Astrocyte (in vitro differentiated cells and primary cell): ENCODE measurements at places on chromosomes 1 and 21.

DNA sequence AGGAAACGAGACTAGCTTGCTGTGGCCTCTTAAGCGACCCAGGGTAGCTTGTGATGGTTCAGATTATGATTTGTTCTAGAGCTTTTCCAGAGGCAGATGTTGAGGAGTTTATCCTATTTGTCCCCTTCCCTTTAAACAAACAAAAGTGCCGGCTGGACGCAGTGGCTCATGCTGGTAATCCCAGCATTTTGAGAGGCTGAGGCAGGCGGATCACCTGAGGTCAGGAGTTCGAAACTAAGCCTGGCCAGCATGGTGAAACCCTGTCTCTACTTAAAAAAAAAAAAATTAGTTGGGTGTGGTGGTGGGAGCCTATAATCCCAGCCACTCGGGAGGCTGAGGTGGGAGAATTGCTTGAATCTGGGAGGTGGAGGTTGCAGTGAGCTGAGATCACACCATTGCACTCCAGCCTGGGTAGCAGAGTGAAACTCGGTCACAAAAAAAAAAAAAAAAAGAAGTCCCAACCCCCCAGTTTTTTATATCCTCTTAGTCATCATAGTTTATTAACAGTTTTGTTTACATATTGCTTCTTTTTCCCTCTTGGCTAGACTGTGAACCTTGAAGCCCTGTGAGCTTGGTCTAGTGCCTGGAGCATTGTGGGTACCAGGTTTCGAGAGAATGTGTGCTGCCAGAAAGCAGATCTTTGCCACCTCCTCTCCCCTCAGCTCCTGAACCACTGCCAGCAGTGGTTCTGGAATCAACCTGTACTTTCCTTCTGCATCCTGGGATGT, 29.8 kb downstream of the MAPKAPK2 start:
- DNase-seq = peak; percentile 45
- H3K36me3 ChIP-seq = no peaks in the 10 kb centered on the region
- no peak overlapping the region for H3K27ac ChIP-seq

- no peak for DNase-seq
- H3K27ac ChIP-seq = no peak overlapping the region
- no peak overlapping the region for H3K4me3 ChIP-seq
- peaks cover 36% of the 10 kb centered on the region for H3K4me1 ChIP-seq
- H3K27me3 ChIP-seq = no peaks in the 10 kb centered on the region
- H3K36me3 ChIP-seq = peaks cover 11% of the 10 kb centered on the region
Observed at GRCh38 chr1:1355416-1355815, 2.9 kb downstream of the MXRA8 start.

- no peak overlapping the region for H3K4me3 ChIP-seq
- no peak overlapping the region for H3K27ac ChIP-seq
- H3K27me3 ChIP-seq = peaks cover 39% of the 10 kb centered on the region
- H3K36me3 ChIP-seq = no peaks in the 10 kb centered on the region
Observed at GRCh38 chr1:11342621-11343032, 69.6 kb downstream of the UBIAD1 start.

- no peak overlapping the region for H3K4me3 ChIP-seq
- no peak overlapping the region for H3K27ac ChIP-seq
- no peak for DNase-seq
Observed at GRCh38 chr1:81073580-81073979, 727.2 kb upstream of the ADGRL2 start.

DNA sequence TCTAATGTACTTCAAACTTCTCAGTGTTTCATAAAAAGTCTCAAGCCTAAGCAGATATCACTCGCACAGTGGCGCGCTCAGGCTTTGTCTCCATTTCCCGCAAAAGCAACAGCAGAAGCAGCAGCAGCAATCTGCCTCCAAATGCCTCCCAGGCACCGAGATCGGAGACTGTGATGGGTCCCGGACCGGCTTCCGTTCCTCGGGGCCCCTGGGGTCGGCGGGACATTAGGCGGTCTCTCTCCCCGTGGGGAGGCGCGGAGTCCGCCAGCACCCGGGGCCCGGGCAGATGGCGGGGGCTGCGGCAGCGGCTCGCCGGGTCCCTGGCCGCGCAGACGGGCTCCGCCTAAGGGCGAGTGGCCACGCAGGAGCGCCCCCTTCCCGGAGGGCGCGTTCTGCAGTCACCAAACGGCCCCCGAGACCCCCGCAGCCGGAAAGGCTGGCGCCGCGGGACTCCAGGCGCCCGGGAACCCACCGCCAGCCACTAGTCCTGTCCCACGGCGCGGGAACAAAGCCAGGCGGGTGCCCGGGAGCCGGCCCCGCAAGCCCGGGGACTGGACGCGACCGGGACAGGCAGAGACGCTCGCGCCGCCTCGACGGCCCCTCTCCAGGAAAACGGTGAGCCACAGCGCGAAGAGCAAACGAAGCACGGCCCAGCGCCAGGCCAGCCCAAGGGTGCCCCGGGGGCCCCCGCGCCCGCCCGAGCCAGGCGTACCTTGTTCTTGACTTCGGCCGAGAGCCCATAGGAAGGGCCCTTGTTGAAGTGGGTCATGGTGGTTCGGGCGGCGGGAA, 590 bp downstream of the CNN3 start:
- H3K36me3 ChIP-seq = peaks cover 3% of the 10 kb centered on the region
- no peak for DNase-seq
- peak overlapping the region; percentile 100 for H3K4me3 ChIP-seq

DNA sequence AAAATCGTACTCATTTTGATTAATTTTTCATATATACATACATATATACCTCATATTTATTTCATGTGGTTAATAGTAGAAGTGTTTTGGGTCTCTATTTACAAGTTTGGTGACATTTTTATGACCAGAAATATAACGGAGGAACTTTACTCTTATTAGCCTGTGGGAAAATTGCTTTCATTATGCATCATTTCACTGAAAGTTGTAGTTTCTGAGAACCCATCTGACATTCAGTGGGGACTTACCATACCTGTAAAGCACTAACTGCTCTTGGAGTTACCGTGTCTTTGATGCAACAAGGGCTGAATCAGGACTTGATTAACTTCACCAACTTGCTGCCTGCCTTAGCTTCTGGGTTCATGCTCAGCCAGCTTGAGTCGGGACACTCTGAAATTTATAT, 49.9 kb upstream of the ITPKB start:
- no peak for DNase-seq
- H3K4me1 ChIP-seq = peaks cover 4% of the 10 kb centered on the region

DNA sequence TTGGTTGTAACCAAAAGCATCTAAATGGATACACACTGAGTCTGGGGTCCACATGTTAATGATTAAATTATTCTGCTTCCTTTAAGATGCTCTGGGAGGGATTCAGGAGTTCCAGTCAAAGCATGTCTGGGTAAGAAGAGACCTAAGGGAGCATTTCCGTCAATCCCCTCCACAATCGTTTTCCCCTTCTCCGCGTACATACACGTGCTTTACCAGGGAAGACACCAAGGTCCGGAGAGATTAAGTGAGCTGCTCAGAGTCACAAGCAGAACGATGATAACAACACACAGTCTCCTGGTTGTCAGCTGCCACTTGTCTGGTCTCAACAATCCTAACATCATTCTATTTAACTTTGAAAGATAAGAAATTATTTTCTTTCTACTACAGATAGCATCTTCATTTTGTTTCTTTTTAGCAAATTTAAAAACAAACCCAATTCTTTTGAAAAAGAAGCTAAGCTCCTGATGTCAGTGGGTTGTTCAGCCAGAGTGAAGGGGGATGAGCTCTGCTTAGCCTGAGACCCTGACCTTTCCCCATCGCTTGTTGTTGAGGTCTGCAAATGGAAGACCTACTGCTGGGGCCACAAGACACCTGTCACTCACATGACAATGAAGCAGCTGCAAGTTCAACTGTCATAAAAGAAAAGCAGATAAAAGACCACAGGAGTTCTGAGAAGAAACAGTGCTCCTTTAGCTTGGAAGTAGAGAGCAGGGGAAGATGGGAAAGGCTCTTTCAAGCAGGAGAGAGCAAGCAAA, 4.5 kb downstream of the PAFAH2 start:
- H3K4me3 ChIP-seq = no peak overlapping the region
- no peak for DNase-seq
- H3K27me3 ChIP-seq = no peaks in the 10 kb centered on the region
- H3K4me1 ChIP-seq = peaks cover 16% of the 10 kb centered on the region
- no peak overlapping the region for H3K27ac ChIP-seq

DNA sequence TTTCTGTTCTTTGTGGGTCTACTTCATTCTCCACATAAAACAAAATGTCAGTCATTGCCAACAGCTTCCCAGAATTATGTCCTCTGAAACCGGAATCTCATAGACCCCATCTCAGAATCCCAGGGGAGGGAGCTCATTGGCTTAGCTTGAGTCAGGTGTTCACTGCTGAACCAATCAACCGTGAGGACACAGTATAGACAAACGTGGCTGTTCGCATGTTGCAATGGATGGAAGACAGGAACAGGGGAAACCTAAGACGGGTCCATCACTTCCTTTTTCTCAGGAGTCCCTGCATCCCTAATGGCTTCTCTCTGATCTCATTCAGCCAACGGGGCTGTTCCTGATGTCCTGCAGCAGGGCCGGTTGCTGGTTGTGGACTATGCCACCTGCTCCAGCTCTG, 9.1 kb downstream of the CELA2A start:
- H3K4me1 ChIP-seq = no peaks in the 10 kb centered on the region
- H3K27me3 ChIP-seq = no peaks in the 10 kb centered on the region
- H3K4me3 ChIP-seq = no peak overlapping the region

DNA sequence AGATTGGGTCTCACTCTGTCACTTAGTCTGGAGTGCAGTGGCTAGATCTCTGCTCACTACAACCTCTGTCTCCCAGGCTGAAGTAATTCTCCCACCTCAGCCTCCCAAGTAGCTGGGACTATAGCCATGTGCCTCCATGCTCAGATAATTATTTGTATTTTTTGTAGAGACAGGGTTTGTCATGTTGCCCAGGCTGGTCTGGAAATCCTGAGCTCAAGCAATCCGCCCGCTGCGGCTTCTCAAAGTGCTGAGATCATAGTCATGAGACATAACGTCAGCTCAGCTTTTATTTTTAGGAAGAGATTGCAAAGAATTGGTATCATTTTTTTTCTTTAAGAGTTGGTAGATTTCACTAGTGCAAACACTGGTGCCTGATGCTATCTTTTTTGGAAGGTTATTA, 244.9 kb downstream of the DSCAM start:
- H3K36me3 ChIP-seq = no peaks in the 10 kb centered on the region
- DNase-seq = no peak
- H3K27ac ChIP-seq = no peak overlapping the region
- H3K4me3 ChIP-seq = no peak overlapping the region
- H3K4me1 ChIP-seq = no peaks in the 10 kb centered on the region
- no peaks in the 10 kb centered on the region for H3K27me3 ChIP-seq

GRCh38 chr1:215600867-215601266, 33.8 kb downstream of the KCTD3 start:
- H3K4me3 ChIP-seq = no peak overlapping the region
- H3K27me3 ChIP-seq = no peaks in the 10 kb centered on the region
- peaks cover 13% of the 10 kb centered on the region for H3K36me3 ChIP-seq
- no peak for DNase-seq
- peaks cover 4% of the 10 kb centered on the region for H3K4me1 ChIP-seq

DNA sequence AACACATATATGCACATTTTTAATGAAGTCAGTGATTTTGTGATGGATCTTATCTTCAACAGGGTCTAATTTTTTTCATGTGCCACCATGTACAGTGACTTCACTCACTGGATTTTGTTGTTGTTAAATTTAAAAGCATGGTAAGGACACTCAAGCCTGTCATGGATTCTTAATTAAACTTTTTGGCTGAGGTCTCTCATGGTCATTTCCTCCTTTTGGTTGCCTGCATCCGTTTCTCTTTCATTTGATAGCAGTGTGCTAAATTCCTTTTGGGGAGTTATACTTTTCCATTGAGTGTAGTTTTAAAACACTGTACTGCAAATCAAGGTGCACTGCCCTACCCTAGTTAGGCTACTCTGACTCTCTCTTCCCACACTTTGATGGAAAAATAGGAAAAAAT, 13.2 kb upstream of the CRB1 start:
- no peak overlapping the region for H3K27ac ChIP-seq
- no peak overlapping the region for H3K4me3 ChIP-seq
- H3K36me3 ChIP-seq = no peaks in the 10 kb centered on the region
- DNase-seq = no peak
- no peaks in the 10 kb centered on the region for H3K27me3 ChIP-seq

GRCh38 chr1:195472291-195472690, 1135.9 kb downstream of the KCNT2 start:
- no peak for DNase-seq
- H3K36me3 ChIP-seq = no peaks in the 10 kb centered on the region
- no peak overlapping the region for H3K4me3 ChIP-seq
- no peaks in the 10 kb centered on the region for H3K27me3 ChIP-seq

DNA sequence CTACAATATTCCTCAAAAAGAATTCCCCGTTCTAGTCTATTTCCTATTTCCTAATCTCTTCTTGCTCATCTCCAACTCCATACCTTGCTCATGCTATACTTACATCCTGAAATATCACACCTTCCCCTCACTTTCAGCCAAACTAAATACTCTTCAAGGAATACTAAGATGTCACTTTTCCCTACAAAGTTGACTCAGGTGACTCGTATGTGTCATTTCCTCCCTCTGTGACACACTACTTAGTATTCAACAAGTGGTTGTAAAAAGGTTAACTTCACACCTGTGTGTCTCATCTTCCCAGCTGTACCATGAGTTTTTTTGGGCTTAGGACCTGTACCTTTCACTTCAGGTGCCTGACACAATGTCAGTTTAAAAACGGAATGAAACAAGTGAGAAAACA, 81.9 kb upstream of the LBR start:
- H3K27me3 ChIP-seq = no peaks in the 10 kb centered on the region
- H3K27ac ChIP-seq = peak overlapping the region; percentile 91
- H3K4me3 ChIP-seq = no peak overlapping the region
- peaks cover 33% of the 10 kb centered on the region for H3K36me3 ChIP-seq
- no peak for DNase-seq
- peaks cover 18% of the 10 kb centered on the region for H3K4me1 ChIP-seq

DNA sequence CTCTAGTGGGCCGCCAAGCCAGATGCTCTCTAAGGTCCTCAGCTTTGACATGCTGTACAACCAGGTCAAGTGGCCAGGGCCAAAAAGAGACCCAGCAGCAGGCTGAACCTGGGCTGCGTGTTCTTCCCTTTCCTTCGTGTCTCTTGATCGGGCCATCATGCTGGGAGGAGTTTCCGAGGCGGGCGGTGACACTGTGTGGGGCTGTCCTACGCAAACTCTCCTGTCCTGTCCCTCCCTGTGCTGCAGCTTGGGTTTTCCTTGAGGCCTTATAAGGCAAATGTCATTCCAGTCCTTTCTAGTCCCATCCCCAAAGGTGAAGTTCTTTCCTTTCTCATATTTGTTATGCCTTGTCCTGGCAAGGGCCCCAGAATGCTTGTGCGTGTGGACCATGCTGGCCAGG, 56.7 kb downstream of the ARHGEF10L start:
- DNase-seq = no peak
- no peaks in the 10 kb centered on the region for H3K36me3 ChIP-seq
- no peaks in the 10 kb centered on the region for H3K4me1 ChIP-seq
- no peaks in the 10 kb centered on the region for H3K27me3 ChIP-seq
